ENCODE measurements at places on chromosomes 16 and 17.

GRCh38 chr17:82050761-82051641 is 610 bp downstream of the RFNG start:
- peak; percentile 53 for DNase-seq

GRCh38 chr17:67588326-67588725 is 129.4 kb upstream of the NOL11 start:
- DNase-seq, result no peak

GRCh38 chr17:67377488-67378453 is 690 bp downstream of the PITPNC1 start:
- DNase-seq, result peak; percentile 50

GRCh38 chr17:31598921-31599571 is 207.6 kb downstream of the RAB11FIP4 start:
- no peak for DNase-seq

DNA sequence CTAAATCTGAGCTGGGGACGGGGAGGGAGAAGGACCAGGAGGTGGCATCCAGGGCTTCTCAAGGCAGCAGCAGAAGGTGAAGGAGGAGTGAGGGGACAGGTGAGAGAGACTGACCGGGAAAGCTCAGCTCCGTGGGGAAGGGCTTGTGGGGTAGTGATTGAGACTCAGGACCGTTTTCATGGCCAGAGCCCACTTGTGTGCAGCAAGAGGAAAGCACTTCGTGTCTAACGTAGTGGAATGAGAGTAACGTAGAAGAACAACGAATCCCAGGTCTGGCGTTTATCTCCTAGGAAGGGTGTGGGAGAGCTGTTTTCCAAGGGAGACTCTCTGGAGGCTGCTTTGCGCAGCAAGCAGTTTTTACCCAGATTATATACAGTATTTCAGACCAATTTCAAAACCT is 1.3 kb upstream of the CDH3 start:
- DNase-seq, result no peak

- DNase-seq, result no peak
These were observed 20.2 kb downstream of the GNAO1 start for GRCh38 chr16:56211435-56211981.

DNA sequence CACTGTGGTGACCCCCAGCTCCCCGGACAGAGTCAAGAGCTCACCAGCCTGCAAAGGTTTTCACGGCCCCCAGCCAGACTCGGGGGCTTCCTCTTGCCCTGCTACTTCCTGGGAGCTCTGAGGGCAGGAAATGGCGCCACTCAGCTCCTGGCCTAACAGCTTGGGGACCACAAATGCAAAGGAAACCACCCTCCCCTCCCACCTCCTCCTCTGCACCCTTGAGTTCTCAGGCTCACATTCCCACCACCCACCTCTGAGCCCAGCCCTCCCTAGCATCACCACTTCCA is 375 bp upstream of the SPN start:
- peak; percentile 56 for DNase-seq

- no peak for DNase-seq
These were observed 66.7 kb downstream of the PPM1E start for GRCh38 chr17:58822148-58823050.

- no peak for DNase-seq
These were observed 60.5 kb downstream of the NFAT5 start for GRCh38 chr16:69626256-69626655.

DNA sequence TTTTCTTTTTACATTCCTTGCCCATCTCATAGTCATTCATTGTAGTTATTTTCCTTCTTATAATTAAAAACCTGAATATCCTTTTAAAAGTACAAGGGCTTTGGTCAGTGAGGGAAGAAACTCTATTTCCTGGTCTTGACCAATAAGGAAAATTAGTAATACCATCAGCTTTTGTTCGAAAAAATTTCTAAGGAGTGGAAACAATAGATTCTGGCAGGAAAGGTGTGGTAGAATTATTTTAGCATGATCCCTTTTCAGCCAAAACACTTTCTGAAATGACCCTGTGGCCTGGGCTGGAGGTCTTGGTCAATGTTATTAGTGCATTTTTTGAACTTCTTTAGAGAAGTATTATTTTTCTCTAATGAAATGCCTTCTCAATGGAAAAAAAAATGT is 36.6 kb downstream of the IQCK start:
- no peak for DNase-seq

DNA sequence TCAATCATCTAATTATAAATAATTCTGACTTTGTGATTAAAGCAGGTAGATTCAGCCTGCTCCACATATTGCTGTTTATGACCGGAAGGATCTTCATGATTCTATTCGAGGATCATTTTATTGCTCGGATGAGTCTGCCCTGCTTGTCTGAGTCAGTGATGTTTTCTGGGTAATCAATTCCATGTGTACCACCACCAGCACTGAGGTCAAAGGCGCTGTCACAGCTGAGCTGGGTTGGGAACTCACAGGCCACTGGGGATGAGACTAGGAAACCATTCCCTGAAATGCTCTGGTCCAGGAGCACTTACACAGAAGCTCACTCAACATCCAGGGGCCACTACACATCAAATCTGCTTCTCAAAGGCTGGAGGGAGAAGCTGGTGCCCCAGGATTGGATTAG is 30.4 kb upstream of the ERN1 start:
- DNase-seq, result no peak

DNA sequence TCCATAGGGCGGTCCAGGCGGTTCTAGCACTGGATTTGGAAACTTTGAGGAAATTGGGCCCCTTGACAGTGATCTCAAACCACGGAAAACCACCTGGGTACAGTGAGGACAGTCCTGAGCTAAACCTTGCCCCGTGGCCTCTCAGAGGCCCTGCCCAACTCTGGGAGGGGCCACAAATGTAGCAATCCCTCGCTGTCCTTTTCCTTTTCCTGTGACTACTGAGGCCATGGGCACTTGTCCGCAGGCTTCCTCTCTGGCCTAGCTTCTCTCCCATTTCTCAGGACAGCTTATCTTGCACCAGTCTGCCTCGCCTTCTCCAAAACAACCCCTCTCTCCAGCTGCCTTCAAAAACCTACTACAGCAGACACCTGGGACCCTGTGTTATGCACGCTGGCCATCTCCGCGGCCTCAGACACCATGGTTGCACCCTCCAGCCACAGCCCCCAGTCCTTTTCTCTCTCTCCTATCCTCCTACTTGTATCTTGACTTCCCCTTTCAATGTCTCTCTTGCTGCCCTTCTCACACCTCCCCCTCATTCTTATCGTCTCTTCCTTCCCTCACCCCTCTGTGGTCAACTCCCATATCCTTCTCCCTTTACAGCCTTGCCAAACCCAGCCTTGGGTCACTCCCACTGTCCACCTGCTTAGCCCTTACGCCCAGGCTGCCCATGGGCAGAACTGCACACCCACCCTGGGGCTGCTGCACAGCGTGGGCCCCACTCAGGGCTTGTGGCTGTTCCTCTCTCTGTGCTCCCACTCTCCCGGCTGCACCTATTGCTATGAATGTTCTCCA is 7.6 kb downstream of the SCPEP1 start:
- no peak for DNase-seq

- DNase-seq, result no peak
These were observed 225.0 kb upstream of the AXIN2 start for GRCh38 chr17:65786479-65786878.

DNA sequence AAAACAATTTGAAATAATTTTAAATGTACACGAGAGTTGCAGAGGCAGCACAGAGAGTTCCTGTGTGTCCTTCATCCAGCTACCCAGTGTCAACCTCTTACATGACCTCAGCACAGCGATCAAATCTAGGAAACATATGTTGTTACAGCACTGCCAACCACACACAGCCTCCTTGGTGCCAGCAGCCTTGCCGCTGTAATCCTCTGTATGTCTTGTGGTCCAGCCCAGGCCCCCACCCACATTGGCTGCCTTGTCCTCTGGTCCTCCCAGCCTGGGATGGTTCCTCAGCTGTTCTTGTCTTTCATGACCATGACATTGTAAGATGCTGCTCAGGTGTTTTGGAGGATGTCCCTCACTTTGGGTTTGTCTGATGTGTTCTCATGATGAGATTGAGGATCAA is 178.0 kb downstream of the RPTOR start:
- no peak for DNase-seq

- DNase-seq, result no peak
These were observed 20.9 kb downstream of the METRNL start for GRCh38 chr17:83100220-83100852.

DNA sequence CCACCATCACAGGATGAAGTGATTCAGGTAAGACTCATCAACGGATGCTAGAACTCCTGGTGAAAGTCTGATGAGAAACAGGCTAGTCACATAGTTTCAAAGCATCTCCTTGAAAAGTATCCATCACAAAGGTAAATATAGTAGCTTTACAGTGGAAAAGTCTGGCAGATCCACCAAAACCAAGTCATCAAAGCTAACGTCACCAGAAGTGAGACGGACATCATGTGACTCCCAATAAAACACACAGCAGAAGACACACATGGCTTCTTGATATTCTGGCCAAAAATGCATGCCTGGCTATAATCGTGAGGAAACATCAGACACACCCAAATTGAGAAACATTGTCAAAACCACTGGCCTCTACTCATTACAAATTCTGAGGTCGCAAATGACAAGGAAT is 17.9 kb upstream of the TRPV3 start:
- DNase-seq, result no peak

DNA sequence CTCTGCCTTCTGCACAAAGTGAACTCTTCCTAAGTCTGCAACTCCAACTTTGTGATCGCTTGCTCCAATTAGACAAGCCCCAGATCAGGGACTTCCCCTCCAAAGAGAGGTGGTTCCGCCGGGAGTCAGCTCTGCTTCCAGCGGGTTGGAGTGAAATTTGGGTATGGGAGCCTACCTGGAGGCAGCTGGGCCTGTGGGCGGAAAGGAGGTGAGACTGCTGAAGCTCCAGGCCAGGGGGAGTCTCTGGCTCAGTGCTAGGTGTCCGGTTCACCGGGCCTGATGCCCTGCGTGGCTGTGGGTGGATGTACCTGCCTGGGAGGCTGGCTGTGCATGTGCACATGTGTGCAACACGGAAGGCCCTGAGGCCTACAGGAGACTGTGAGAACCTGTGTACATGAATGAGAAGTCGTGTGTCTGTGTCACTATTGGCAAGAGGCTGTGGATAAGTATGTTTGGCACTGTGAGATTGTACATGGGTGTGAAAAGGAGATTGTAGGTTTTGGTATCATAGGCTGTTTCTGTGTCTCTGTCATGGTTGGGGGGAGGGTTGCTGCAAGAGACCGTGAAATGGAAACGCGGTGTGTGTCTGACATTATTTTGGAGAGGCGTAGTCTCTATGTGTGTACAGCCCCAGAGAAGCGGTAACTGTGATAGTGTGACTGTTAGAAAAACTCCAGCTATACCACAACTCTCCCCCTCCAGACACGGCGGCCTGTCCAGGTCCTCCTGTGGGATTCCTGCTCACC is 4.2 kb downstream of the LHX1 start:
- DNase-seq, result no peak

DNA sequence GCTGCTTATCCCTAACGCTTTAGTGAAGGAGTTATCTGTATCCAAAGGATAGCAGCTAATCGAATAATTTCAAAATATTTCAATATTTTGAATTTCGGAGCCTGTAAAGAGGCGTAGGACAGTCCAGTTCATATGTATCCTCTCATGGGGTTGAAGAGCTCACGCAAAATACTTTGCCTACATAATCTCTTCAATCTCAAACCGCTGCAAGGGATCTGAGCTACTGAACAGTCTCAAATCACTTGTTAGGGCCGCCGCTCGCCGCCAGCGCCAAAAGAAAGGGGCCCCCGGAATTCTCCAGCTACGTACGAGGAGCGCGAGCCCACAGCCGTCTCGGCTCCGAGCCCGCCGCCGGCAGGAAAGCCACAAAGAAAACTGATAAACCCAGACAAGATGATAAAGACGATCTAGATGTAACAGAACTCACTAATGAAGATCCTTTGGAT is 601 bp upstream of the RFWD3 start:
- DNase-seq, result no peak

- DNase-seq, result no peak
These were observed 83.3 kb downstream of the NLK start for GRCh38 chr17:28125526-28126378.

GRCh38 chr16:5010576-5011329 is 23.0 kb downstream of the NAGPA start:
- DNase-seq, result no peak

- no peak for DNase-seq
These were observed 292.0 kb upstream of the CCL2 start for GRCh38 chr17:33962857-33963655.

DNA sequence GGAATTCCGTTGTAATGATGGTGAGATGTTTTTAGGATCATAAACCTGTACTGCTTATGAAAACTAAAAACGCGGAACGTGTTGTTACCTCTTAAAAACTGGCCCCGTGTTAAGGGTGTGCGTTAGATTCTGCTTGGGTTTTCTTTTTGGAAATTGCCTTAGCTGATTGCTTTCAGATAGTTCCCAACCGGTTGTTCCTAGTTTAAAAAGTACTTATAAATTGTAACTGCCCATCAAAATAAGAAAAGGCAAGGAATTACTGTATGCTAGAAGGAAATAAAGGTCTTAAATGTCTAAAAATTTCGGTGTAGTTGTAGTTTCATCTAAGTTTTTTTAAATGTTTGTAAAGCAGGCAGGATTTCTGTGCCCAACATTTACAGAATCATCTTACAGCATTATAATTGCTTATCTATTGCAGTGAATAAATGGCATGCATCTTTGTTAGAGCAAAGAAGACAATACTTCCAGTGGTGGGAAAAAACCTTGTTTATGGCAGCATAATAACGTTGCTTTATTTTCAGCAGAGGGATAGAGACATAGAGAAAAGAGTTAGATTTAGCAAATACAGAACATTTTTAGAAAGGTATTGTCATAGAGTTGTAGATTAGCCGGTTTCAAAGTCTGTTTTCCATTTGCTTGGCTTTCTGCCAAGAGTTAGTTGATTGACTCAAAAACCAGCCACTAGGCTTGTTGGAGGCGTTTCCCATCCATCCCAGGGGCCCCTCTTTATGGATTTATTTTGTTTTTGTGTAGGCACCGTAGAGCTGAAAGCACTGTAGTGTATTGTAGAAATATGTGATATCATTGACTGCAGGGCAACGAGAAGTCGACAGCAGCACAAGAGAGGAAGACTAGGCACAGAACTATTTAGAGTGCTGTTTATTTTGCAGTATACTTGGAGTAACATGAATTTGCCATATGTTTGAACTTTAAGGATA is 1.7 kb downstream of the PPM1D start:
- DNase-seq, result no peak

- DNase-seq, result peak; percentile 75
These were observed at the start of gene SEPTIN1 for GRCh38 chr16:30382111-30382881. Gene SEPTIN1, minus strand, starts transcription at chr16:30382561. Its CDS starts 19 bp downstream, at chr16:30382542.

- DNase-seq, result no peak
These were observed 1.9 kb downstream of the IGSF6 start for GRCh38 chr16:21650521-21650920.

DNA sequence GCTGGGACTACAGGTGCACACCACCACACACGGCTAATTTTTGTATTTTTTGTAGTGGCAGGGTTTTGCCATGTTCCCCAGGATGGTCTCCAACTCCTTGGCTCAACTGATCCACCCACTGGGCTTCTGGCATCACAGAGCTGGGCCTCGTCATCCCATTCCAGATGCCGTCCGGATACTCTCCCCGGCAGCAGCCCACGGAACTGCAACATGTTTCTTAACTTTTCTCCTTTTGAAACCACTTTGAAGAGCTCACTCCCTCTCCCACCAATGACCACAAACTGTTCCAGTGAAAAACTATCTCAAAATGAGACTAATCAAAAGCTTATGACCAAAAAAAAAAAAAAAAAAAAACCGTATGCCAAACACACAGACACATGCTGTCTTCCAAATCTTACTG is 17.6 kb downstream of the PEMT start:
- DNase-seq, result no peak

Measured in GM12892 (cell line).